T47D (cell line): ENCODE measurements at places on chromosomes 1 and 21.
A peak's percentile ranks its signal among the peaks of the same experiment; 100 is the strongest.

DNA sequence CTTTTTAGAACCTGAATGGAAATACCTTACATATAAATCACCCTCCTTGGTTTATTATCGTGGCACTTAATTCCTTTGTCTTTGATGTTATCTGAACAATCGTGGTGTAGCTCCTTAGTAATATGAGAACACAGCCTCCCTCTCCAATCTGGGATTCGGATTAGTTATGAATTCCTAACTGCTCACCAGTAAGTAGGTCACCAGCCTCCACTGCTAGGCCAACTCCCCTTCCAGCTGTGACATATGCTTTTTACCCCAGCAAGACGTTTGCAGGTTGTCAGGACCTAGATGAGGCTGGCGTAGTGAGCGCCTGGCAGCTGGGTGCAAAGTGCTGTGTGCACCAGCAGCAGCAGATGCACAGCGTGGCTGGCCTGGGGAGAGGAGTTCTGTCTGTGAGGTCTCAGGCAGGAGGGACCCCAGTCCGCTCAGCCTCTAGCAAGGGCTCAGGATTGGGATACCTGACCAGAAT is 38.2 kb downstream of the NTPCR start:
- no peak for DNase-seq

- DNase-seq = no peak
These were observed 11.7 kb downstream of the ZC3H12A start for GRCh38 chr1:37485902-37486679.

DNA sequence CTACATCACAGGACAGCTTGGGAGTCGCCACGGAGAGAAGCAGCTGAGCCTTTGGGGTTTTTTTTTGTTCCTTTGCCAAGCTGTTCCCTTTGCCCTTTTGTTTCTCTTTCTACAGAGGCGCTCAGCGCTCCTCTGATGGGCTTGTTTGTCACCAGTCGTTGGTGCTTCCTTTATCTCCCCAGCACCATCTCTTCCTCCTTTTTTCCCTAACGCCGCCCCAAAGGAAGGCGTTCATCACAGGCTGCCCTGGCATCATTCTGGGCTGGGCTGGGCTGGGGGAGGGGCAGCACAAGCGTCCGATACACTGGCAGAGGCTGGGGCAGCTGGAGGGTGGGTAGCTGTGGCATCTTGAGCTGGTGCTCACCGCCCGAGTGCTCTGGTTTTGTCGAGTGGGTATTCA is 10.5 kb downstream of the IGSF21 start:
- DNase-seq = no peak

GRCh38 chr1:211520641-211521040 is 28.7 kb upstream of the RD3 start:
- peak; percentile 28 for DNase-seq

GRCh38 chr1:193335806-193336428 is 149.5 kb upstream of the B3GALT2 start:
- DNase-seq = no peak

- no peak for DNase-seq
These were observed 120.5 kb upstream of the NGF start for GRCh38 chr1:115458426-115459114.

DNA sequence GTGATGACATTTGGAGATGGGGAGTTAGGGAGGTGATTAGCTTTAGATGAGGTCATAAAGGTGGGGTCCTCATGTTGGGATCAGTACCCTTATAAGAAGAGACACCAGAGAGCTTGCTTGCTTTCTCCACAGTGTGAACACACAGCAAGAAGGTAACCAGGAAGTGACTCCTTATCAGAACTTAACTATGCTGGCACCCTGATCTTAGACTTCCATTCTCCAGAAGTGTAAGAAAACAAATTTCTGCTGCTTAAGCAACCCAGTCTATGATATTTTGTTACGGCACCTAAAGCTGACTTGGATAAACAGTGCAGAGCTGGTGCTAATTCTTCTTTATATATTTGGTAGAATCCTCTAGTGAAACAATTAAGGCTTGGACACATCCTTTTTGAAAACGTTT is 346.0 kb downstream of the AGBL4 start:
- no peak for DNase-seq

- no peak for DNase-seq
These were observed 2.3 kb downstream of the DMRTB1 start for GRCh38 chr1:53461323-53462044.
